Lower lobe of right lung (tissue), 2 donors: ENCODE measurements at places on chromosomes 13 and 19.
A peak's percentile ranks its signal among the peaks of the same experiment; 100 is the strongest.

- DNase-seq: no peak
These were observed 87.8 kb downstream of the LMO7 start for GRCh38 chr13:75723901-75724300.

GRCh38 chr13:110030394-110030928 is 244.1 kb upstream of the IRS2 start:
- DNase-seq: no peak

DNA sequence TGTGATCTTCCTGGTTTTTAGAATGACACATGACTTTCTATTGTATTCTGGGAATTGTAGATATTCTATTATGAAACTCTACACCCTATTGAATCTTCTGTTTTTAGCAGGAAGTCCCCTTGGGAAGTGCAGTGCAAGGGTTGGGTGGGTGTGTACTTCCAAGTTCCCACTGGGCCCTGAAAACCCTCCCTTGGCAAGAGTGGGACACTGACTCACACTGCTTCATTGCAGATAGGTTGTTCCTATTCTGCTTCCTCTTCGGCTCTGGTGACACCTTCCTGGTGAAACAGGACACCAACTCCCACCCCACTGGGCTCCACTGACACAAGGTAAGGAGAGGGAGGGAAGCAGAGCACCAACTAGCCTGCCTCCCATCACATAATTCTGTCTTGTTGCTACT is 121.8 kb downstream of the KCTD12 start:
- peak; percentile 67 for DNase-seq

DNA sequence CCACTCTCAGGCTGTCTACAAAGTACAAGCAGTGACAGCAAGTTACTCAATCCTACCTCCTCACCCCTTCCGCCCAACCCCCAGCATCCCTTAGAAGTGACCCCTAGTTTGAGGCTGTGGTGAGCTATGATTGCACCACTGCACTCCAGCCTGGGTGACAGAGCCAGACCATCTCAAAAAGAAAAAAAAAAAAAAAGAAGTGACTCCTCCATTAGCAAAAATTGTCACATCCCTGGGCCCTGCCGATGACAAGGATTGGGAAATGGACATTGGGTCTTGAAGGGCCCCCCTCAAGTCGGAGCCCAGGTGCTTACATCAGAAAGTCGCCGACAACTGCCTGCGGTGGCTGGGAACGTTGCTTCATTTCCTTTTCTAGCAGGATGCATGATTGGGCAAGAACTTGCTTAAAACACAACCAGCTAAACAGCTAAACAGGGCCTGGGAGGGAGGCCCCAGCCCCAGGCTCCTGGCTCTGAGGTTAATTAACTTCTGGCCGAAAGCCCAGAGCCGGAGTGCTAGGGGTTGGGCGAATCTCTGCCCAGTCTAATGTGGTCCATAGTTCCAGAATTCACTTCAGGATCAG is 15.3 kb downstream of the RAB3D start:
- DNase-seq: peak; percentile 89

GRCh38 chr19:41364524-41365391 is 809 bp upstream of the B9D2 start:
- no peak for DNase-seq

DNA sequence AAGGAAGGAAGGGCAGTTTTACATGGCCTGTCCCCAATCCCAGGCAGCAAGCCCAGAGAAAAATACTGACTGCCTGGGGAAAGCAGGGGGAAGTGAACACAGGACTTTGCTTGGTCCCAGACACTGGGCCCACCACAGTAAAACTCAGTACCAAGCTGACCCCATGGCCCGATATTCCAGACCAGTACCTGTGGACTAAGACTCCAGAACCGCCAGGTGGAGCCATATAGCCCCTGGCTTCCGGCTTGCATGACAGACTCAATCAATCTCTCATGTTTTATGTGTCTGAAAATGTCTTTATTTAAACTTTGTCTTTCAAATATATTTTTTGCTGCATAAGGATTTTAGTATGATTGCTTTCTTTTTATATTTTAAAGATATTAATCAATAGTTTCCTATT is 767.9 kb upstream of the SLITRK6 start:
- DNase-seq: no peak
